Activated CD4-positive, alpha-beta T cell treated with anti-CD3 and anti-CD28 coated beads, Interleukin-2, amount 50 U/mL, for 1 hour (primary cell): ENCODE measurements at places on chromosomes 7 and 10.

GRCh38 chr7:17534348-17534747, 235.9 kb downstream of the AHR start:
- DNase-seq = no peak

DNA sequence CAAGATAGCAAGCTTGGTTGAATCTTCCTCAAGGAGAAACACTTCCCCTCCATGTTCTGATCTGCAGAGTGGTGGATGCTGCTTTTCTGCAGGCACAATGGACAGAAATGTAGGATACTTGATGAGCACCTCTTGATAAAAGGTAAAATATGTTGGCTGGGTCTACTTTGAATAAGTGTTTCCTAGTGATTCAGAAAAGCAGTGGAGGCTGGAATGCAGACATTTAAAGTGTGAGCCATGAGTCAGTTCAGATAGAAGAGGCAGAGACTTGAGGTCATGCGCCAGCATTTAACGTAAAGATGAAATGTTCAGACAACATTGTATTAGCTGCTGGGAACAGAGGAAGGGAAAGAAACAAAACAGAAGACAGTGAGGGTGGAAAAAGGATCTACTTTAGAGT, 403.1 kb downstream of the ADRA2A start:
- DNase-seq = no peak

DNA sequence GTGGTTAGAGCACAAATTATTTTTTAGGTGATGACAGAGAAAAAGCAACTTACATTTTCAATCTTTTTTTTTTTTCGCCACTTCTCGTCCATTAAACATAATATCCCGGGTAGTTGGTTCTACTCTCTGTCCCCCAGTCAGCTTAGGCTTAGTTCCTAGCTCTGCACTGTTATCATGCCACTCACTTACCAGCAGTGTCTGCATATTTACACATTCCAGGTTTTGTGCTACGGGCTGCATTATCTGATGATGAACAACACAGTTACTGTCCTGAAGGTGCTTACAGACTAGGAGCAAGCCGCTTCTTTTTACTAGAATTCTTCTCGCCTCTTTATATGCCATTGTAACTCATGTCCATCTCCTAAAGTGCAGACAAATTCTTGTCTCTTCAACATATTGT, 121.8 kb upstream of the NPVF start:
- DNase-seq = no peak

GRCh38 chr7:149188637-149189259, 6.6 kb upstream of the ZNF282 start:
- no peak for DNase-seq

GRCh38 chr7:8056439-8056838, 87.8 kb downstream of the GLCCI1 start:
- DNase-seq = no peak

- DNase-seq = no peak
These were observed 48.1 kb upstream of the BMS1 start for GRCh38 chr10:42734536-42734935.

- no peak for DNase-seq
These were observed 125.8 kb upstream of the UNC5B start for GRCh38 chr10:71086439-71087080.

DNA sequence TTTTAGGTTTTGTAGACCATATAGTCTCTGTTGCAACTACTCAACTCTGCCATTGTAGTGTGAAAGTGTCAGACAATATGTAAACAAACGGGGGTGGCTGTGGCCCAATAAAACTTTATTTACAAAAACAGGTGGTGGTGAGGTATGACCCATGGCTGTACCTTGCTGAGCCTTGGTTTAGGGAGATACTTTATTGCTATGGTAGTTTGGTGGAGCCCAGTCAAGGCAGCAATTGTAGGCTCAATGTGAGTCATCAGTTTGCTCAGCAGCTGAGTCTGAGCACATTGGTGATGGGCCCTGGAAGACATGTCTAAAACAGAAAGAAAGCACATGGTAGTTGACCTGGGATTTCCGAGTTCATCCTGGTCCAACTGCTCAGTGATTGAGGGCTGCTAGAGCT, 242.5 kb downstream of the REEP3 start:
- no peak for DNase-seq

GRCh38 chr7:100356416-100357068, 1.4 kb upstream of the PILRB start:
- no peak for DNase-seq

DNA sequence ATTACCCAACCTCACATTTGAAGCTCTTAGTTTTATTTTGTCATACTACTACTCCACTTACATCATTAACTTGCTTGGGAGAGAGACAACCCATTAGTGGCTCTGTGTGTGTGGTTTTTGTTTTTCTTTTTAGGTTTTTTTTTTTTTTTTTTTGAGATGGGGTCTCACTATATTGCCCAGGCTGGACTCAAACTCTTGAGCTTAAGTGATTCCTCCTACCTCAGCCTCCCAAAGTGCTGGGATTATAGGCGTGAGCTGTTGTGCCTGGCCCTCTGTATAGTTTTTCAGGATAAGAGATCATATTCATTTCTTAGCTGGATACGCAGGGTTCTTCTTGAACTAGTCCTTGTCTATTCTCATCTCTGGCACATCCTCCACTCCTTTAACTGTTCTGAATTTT, 41.1 kb downstream of the KMT2E start:
- DNase-seq = no peak

DNA sequence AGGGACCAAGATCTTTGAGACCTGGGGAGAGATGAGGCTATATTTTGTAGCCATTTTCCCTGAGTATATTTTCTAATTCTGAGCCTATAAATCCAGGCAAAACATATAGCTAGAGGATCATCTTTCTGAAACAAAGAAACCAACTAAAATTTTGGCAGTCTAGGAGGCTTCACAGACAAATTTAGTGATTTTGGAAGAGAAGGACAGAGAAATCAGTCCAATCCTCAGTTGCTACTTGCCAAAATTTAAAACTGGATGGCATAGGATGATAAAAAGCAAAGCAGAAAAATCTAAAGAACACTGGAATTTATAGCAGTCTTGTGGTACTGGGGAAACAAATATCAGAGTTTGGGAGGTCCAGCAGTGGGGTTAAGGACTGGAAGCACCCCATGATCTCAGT, 43.4 kb upstream of the POM121L12 start:
- no peak for DNase-seq

DNA sequence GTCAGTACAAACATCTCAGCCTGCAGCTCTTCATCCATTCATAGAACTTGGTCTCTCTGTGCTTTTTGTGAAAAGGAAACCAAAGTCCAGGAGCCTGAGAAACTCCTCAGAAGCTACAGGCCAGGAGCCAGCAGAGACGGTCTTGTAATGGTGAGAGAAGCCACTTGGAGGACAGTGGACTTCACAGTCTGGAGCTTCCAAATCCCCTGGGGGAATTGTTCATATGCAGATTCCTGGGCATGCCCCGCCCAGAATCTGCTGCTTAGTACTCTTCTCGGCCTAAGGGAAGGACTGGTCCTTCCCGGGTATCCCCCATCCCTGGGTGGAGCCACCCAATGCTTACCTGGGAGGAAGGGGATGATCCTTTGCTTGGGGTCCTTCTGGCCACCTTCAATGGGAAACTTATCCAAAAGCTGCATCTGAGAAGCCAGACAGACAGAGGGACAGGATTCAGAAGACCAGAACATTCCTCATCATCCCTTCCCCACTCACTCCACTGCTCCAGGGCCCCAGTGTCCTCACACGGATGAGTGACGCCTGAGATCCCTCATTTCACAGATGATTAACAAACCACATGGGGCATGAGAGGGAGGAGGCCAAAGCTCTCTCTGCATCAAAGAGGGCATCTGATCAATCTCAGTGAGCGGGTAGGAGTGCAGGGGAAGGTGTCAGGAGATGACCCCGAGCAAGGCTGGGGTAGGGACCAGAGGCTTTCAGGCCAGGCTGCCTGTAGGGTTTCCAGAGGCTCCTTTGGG, 88.4 kb downstream of the SH3PXD2A start:
- no peak for DNase-seq

DNA sequence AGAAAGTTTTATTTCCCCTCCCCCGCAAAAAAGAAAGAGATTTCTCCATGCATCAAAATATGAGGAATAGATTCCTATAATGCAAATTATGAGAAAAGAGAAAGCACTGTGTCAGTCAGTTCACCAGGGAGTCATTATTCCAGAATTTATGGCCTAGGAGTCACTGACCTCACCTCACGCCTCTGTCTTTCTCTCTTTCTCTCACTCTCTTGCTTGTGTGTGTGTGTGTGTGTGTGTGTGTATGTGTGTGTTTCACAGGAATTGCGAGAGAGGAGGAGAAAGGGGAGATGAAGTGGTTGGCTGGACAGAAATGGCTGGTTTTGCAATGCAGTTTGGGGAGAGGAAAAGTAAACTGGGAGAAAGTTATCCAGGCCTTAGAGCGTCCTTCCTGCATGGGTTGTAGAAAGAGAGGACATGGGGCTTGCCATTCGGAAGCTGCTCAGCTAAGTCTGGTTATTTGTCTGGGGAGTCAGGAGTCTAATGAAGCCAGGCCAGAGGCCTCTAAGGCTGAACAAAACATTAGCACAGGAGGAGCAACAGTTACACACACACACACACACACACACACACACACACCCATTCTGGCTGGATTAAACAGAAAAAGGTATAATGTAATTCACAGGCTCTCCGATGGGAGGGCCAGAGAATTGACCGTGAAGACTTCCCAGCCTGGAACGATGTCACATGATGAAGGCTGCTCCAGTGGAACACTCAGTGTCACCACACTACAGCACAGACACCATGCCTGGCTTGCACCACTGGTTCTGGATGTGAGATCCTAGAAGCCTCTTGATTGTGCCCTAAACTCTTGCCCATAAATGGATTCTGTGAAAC, 12.8 kb upstream of the FFAR4 start:
- no peak for DNase-seq

DNA sequence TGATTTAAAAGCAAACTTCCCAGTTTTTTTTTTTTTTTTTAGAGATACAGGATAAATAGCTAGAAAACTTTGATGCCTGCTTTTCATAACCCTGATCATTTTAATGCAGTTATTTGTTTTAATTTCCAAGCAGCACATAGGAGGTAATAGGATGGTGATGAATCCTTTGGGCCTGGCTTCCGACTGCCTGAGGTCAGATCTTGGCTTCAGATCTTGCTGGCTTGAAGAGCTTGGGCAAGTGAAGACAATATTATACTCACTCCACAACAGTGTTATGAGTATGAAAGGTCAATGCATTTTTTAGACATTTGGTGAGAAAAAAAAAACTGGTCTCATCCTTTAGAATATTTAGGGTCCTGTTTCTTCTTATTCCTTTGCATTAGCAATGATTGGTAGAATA, 124.8 kb upstream of the PRKCQ start:
- no peak for DNase-seq

DNA sequence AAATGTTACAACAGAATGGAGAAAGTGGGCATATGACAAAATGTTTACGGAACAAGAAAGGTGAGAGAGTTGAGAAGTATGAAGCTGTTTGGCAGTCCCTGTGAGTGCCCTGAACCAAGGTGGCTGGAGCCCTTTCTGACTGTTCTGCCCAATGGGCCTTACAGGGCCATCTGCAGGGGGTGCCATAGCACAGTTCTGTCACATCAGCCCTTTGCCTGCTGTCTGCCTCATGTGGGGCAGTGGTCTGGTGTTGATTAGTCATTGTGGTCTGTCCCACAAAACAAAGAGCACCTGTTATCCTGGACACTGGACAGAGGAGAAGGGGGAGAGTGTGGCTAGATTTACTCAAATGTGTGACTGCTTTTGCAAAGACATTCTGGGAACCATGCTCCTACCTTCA, 51.5 kb upstream of the OSBPL3 start:
- DNase-seq = no peak

GRCh38 chr7:125173571-125173970, 243.9 kb upstream of the POT1 start:
- no peak for DNase-seq

- DNase-seq = peak; percentile 89
These were observed 3.6 kb downstream of the HOXA13 start for GRCh38 chr7:27196287-27196767.

DNA sequence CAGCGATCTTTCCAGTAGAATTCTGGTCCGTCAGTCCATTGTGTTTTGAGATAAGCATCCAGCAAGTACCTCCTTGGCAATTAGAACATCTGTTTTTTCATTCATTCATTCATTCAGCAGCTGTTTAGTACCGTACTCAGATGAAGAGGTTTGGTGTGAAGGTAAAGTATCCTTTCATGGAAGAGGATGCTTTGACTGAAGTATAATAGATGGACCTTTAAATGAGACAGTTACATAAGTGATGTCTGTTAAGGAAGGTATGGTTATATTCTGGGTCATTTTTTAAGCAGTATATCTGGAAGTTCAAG, 1.2 kb downstream of the MAPK8 start:
- no peak for DNase-seq

DNA sequence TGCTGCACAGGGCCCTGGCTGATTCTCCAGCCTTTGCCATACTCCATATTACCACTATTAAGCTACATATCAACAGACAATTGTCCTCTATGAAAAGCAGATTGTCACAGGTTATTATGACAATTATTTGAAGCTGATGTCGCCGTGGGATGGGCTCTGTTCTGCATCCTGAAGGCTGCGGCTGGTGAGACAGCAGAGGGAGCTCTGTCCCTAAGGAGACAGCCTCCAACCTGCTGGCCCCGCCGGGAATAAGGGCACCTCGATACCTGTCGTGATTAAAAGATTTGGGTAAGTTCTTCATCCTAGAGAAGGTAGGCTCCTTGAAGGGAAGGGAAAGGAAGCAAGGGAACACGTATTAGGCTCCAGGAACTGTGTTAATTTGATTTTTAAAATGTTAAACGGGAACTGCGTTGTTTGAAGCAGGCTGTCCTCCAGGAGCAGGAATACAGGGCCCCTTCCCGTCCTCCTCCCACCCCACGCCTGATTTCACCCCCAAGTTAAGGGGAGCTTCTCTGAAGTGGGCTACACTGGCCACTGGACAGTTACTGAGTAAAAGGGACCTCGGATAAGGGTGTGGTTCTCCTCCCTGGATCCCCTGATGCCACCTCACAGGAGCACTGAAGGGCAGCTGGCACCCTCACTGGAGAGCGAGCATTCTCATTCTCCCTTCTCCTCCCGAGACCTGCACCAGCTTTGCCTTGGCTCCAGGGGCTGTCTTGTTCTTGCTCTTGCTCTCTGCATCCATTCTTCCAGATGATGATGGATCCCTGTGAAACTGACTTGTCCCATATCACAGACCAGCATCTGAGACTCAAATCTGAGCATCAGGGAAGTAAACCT, 11.8 kb upstream of the TIAL1 start:
- DNase-seq = peak; percentile 30

DNA sequence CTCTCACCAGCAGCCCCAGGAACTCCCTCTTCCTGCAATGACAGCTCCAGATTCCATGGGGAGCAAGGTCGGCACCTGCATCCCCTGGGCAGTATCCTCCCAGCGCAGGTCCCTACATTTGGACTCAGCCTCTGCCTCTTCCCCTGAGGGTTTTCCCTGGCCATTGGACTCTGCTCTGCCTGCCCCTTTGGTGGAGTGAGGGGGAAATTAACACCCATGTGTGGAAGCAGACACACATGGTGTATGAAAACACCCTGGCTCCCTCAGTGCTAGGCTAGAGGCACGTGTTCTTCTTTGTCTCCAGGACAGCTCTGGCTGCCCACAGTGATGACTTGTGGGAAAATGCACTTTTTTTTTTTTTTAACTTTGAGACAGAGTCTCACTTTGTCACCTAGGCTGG, 8.4 kb downstream of the PRF1 start:
- no peak for DNase-seq

GRCh38 chr7:18666107-18666728, 170.7 kb downstream of the HDAC9 start:
- peak; percentile 41 for DNase-seq
